Omental fat pad (tissue), 4 donors: ENCODE measurements at places on chromosomes 5 and 9. TPM values are rescaled to one million over a fixed set of nuclear protein-coding genes. Genes with fewer than 3 reads are reported as not detected.

DNA sequence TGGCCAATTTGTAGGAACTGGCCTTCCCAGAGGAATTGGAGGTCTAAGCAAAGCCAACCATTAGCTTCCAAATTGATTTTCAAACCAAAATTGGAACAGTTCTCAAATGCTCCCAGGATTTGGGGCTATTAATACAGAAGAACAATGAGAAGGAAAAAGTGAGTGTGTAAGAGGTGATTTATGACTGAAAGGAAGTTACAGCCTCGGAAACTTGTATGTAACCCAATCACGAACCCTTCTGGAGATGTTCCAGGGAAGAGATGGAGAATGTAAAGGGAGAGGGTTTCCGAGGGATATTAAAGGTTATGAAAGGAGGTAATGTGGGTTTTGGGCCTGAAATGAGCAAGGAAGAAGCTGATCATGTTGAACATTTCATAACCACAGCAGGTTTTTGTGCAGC lies 93.2 kb upstream of the CXCL14 start:
- no peak for DNase-seq

Gene USP20
- 18.5 TPM for total RNA-seq

Gene ORM2
- not detected for total RNA-seq

Gene RGS14
- 7.1 TPM for total RNA-seq

DNA sequence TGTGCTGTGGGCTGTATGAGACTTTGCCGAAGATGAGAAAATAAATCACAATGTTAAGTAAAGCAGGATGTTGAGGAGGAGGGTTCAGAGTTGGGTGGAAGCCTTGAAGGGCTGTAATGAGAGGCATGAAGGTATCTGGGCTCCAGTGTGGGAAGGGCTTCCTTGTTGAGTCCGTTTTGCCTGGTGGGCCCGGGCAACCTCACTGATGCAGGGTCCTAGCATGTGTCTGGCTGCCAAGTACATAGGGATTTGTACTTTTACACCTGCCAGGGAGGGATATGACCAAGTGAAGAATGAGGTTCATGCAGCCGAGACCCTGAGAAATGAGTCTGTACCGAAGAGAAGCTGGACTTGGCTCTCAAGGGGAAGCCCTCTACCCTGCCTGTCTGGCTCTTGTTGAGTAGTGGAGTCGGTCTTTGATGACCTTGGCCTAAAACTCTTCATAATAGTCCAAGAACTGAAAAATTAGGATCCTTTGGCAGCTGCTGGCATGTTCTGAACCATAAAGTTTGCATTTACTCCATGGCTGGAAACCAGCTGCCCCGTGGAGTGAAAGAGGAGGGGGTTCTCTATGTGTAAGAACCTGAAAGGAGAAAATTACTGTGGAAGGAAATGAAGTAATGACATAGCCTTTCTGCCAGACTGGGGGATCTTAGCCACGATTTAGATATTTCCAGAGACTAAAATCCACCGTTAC lies 59.0 kb upstream of the DPYSL3 start:
- no peak for DNase-seq

DNA sequence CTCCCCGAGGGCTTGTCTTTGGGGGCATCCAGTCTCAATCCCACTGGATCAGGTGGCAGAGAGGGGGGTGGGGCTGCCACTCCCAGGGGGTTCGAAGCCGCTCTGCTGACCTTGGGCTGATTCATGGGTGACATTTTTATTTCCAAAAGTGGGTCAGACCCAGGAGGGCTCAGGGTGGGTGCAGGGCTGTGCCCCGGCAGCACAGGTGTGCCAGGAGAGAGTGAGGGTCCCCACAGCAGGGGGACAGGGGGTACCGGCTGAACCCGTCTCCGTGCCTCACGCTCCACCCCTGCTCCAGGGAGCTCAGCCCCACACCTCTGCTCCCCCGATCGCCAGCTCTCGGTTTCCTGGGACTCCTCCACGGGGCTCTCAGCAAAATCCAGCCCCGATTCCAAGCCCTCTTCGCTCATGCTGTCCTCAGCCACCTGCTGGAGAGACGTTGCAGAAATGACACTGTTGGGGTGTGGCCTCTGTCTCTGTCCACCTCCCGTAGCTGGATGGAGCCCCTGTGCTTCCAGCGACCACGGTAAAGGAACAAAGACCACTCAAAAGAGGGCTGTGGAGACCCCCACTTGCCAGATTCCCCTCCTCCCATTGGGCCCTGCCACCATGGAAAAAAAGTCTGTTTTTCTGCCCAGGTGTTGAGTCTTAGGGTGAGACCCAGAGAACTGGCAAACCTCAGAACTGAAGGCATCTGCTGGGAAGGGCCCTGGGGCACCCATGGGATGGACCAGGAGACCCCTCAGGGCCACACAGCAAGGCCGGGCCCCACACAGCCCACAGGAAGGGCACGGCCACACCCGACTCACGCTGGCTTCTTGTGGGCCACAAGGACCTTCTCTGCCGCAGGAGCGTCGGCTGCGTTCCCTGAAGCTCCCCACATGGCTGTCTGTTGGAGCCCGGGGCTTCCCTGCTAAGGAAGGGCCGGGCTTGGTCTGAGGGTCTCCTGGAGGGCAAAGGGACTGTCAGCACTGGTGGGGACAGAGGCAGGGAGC lies 10.6 kb upstream of the QSOX2 start:
- DNase-seq: no peak

GRCh38 chr5:73284985-73285384 lies 112.0 kb downstream of the TMEM174 start:
- DNase-seq: no peak

GRCh38 chr5:14181299-14181968 lies 38.3 kb downstream of the TRIO start:
- DNase-seq: no peak

- no peak for DNase-seq
Measured at GRCh38 chr5:31161781-31162181, 31.7 kb upstream of the CDH6 start.

GRCh38 chr5:95646569-95647431 lies at the start of gene RFESD:
Gene RFESD, plus strand, starts transcription at chr5:95646777. Its CDS starts 5,495 bp downstream, at chr5:95652272.
- peak; percentile 96 for DNase-seq

- DNase-seq: no peak
Measured at GRCh38 chr5:95918421-95919006, 43.1 kb downstream of the ELL2 start.

GRCh38 chr5:176790941-176791340 lies 19.4 kb upstream of the UNC5A start:
- no peak for DNase-seq

DNA sequence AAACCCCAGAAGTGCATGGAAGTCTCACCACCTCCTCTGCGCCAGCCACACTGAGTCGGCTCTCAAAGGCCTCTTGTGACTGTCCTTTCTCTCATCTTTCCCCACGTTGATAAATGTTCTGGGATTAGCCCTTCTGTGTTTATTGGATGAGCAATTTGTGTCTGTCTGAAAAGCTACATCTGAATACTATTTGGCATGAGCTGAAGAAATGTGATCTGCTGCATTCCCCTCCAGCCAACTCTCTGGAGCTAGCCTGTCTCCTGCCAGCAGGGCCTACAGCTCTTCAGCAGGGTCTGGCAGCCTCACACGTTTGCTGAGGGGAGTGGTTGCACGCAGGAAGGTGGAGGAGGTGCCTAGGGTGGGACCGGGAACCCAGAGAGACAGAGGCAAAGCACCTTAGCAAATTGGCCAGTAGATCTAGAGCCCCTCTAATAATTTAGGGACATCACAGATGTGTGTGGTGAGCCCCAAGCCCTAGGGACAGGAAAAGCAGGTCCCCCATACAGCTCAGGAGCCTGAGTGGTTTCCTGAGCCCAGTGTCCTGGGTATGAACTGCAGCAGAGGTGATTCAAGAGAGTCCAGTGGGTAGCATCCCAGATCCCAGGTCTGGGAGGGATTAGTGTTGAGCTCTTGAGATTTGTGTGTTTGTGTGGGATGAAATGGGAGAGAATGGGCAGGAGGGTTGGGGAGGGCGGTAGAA lies 20.5 kb upstream of the B4GALT1 start:
- DNase-seq: no peak
